ENCODE measurements at places on chromosomes 3 and 15. TPM values are rescaled to one million over a fixed set of nuclear protein-coding genes. Genes with fewer than 3 reads are reported as not detected.

SNX33 gene
- total RNA-seq, result 22.5 TPM

CLSTN2 gene
- total RNA-seq, result under 0.01 TPM

ARID3B gene
- 4.4 TPM for total RNA-seq

EPHA6 gene
- total RNA-seq, result 0.22 TPM

APOD gene
- total RNA-seq, result 2.0 TPM

MAP6D1 gene
- total RNA-seq, result 2.0 TPM

TMEM266 gene
- total RNA-seq, result not detected

CPB1 gene
- total RNA-seq, result not detected

SENP8 gene
- 1.1 TPM for total RNA-seq

Data from placental pericyte (primary cell).